Caki2 (cell line): ENCODE measurements at places on chromosomes 11 and 22.

- no peak for DNase-seq
These were observed 36.3 kb downstream of the ASRGL1 start for GRCh38 chr11:62373464-62374119.

DNA sequence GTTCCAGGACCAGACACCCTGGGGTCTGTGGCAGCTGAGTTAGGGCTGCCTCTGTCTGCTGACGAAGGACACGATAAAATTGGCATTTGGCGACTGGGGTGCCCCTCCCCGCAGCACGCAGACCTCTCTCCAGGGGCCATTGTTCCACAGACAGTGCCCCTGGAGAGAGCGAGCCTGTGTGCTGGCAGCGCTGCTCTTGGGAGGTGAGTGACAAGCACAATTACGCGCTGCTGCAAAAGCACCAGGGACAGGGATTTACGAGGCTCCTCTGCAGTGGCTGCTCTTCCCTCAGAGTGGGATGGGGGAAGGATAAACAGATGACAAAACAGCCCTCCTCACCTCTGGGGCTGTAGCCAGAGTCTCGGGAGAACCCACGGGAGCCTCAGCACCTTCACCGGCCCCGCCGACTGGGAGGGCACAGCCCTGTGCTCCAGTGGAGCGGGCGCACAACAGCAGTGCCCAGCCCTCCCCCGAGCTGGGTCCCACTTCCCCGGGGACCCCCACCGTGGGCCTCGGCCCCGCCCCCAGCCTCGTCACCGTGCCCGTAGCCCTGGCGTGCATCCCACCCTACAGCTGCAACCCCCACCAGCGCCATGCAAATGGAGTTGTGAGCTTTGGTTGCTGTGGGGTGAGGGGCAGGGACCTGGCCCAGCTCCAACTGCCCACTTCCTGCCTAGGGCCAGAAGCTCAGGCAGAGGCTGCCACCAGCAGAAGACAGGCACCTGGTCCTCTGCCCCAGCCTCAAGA, 19.6 kb downstream of the CHID1 start:
- no peak for DNase-seq

- no peak for DNase-seq
These were observed 175.7 kb downstream of the SWAP70 start for GRCh38 chr11:9839550-9839949.

DNA sequence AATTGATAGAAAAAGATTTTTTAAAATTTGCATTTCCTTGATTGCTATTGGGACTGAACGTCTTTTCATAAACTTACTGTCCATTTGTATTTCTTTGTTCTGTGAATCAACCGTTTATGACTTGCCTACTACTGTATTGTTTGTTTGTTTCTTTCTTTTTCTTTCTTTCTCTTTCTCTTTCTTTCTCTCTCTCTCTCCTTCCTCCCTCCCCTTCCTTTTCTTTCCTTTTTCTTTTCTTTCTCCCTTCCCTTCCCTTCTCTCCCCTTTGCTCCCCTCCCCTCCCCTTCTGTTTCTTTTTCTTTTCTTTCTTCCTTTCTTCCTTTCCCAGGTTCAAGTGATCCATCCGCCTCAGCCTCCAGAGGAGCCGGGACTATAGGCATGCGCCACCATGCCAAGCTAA, 46.9 kb downstream of the NF2 start:
- no peak for DNase-seq

DNA sequence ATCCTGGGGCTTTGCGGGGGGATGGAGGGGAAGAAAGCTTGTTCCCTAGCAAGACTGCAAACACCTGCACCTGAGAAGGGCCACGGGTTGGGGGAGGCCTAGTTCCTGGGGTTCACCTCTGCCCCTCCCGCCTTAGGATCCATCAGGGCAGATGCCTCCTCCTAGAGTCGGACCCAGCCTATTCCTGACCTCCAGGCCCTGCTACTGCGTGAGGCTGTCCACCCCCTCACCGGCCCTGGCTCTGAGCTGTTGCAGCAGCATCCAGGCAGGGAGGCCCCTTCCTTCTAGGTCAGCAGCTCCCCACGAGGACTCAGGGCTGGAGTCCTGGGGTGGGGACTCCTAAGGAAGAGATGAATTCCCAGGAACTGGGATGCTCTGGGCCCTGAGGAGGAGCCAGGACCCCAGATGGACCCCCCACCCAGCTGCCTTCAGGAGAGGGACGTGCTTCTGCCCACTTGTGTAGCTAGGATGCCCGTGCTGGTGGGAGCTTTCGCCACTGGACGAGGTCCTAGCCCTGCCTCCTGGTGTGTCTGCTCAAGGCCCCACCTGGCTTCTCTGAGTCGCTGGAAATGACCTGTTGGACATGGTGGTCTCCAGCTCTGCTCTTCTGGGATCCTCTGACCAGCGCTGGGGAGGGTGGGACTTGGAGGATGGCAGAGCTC, 10.3 kb downstream of the MRGPRF start:
- no peak for DNase-seq

DNA sequence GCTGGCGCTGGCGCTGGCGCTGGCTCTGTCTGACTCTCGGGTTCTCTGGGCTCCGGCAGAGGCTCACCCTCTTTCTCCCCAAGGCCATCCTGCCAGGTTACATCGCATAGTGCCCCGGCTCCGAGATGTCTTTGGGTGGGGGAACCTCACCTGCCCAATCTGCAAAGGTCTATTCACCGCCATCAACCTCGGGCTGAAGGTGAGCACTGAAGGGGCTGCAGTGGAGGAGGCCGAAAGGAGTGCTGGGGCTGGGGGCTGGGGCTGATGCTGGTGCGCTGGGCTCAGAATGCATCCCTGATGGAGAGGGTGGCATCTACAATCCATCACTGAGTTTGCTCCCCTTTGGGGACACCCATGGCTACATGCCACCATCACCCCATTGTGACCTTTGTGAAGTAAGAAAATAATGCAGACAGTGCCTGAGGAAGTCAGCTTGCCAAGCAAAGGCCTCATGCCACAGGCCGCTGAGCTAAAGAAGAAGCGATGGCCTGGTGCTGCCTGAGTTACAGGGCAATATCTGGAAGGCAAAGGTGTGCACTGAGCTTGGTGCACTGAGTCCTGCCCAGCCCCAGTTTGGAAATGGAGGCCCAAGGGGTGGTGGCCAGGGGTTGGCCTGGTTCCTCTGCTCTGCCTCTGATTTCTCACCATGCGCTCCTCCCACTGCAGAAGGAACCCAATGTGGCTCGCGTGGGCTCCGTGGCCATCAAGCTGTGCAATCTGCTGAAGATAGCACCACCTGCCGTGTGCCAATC, 620 bp downstream of the SMPD1 start:
- no peak for DNase-seq

GRCh38 chr11:31690041-31690440, 121.1 kb downstream of the PAX6 start:
- no peak for DNase-seq

DNA sequence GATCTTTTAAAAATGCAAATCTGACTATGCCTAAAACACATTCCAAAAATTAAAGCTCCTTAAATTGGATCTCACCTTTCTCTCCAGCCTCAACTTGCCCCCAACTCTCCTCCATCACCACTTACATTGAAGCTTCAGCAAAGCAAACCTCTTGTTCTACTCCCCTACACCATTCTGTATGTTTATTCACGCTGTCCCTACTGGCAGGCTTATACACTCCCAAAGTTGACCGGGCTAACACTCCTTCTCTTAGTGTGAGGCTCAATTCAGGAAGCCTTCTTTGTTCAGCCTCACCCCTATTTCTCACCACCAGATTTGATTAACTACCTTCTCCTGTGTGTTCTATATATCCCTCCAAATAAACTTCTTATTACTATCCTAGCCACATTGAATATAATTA, 1.8 kb upstream of the GDPD4 start:
- no peak for DNase-seq
